ENCODE measurements at places on chromosomes 6 and 20.

DNA sequence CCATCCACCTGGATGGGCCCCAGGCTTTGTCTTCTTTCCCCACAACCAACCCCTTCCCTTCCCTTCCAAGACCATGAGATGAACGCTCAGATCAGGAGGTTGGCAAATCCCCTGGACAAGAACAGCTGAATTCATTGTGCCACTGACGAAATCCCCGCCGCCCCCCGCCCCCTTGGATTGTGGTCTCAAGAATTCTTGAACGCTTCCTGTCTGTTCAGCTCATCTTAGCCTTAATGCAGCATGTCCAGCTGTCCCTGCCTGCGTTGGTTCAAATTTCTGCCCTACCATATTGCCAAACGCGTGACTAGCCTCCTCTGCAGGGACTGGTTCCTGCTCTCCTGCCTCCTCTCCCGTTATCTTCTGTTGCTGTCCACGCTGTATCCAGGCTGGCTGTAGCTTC is 133.2 kb downstream of the CDH4 start:
- no peak for DNase-seq

DNA sequence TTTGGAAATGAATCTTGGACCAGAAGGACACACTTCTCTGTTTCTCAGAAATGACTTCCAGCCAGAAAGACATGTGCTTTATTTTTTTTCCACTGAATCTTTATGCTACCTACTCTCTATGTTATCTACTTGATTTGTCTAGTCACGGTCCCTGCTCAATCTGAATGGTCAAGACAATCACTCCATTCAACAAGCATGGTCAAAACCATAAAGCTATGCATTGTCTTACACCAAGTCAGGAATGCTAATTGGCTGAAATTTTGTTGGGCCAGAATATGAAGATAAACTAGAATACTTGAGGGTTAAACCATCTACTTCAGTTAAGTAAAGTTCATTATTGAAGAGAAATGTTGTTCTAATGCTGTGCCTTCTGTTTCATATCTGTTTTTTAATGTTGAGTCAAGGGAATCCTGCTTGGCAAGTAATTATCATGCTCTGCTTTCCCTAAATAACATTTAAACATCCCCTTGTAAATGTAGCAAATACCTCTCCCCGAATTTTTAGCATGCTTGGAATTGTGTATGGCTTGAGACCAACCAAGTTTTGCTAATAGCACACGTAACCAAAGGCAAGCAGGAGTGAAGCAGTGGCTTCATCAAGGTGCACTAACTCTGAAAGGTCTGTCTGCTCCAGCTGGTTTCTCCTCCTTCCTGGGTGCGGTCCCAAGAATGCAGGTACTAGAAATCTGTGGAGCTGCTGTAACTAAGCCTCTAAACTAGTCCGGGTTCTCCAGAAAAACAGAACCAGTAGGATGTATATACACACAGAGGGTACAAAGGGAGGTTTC is 190.3 kb upstream of the CDYL start:
- DNase-seq, result no peak

DNA sequence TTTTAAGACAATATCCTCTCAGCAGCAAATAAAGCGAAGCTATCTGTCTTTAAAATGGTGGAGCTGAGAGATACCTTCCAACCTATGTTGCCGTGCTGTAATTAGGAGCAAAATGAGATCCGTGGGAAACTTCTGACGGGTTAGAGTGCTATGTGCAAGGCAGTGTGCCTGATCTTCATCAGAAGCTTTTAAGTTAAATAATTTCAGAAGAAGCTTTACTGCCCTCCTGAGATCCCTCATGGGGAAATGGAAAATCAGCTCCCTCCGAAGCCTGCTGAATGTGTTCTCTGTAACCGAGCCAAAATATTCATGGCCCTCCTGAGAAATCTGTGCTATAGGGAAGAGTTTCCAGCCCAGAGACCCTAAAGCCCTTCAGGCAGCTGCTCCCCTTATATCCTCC is 43.7 kb upstream of the TBC1D7 start:
- no peak for DNase-seq

DNA sequence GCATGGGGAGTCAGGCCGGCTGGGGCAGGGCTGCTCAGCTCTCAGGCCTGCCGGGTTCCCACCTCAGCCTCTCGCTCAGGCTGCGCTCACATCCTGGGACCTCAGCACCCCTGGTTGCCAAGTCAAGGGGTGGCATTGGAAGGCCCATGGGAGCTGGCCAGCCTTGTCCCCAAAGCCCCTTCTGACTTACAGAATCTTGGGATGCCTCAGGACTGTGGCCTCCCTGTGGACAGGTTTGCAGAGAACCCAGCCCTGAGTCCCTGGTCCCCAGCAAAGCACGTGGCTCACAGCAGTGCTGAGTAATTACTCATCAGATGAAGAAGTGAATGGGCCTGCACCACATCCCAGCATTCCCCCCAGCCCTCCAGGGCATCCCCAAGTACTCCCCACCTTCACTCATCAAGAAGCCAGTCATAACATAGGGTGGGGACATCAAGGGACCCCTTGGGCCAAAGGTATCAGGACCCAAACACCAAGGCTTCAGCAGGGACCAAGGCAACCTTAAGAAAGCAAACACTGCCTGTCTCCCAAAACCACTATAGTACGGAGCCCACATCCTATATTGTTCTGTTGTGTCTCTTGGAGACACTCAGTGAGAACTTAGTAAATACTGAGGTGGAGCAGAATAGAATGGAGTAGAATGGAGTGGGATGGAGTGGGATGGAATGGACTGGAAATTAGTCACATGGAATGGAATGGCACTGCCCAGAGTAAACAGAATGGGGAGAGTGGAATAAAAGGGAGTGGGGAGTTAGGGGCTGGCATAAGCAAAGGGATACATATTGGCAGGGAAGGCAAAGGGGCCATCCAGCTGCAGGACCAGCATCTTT is 3.6 kb downstream of the PGC start:
- no peak for DNase-seq

- no peak for DNase-seq
Measured at GRCh38 chr6:112597176-112597575, 250.0 kb downstream of the RFPL4B start.

- no peak for DNase-seq
Measured at GRCh38 chr6:104995989-104996617, 39.2 kb downstream of the LIN28B start.

DNA sequence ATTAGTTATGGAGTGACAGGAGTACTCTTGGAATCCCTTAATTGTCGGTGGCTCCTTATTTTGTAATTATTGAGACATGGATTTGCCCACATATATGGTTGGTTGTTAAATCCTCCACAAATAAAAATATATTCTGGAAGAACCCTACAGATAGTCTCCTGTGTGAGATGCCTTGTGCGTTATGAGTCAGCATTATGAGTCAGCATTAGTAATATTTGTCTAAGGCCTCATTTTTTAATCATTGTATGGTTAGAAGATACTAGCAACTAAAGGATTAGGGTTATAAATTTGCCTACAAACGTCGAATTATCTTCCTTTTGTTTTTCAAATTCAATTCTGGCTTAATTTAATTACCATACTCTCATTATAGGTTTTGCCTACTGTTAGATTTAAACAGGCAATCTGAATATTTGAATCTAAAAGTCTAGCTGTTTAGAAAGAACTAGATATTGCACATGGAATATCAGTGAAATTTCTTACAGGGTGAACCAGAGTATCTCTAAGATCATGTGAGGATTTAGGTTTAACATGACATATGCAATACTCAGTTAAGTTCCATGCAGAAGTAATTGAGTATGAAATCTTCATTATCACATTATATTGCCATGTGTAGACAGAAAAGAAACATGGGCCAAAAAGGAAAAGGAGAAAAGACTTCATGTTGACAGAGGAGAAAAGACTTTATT is 5.9 kb downstream of the C6orf58 start:
- peak; percentile 20 for DNase-seq

DNA sequence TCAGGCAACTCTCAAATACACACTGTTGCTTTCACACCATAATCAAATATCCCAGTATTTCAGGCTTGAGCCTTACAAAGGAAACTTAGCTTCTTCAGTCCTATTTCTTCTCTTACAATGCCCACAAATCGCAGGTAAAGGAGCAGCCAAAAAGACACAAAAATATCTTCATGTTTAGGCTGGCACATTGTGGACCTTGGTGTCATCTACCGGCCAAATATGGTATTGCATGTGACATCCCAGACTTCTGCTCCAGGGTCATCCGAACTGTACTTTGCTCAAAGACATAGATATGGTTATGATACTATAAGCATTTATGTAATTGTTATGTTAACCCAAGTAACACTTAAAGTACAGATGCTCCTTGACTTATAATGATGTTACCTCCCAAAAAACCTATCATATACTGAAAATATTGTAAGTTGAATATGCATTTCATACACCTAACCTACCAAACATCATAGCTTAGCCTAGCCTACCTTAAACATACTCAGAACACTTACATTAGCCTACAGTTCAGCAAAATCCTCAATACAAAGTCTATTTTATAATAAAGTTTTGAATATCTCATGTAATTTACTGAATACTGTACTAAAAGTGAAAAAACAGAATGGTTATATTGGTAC is 4.6 kb downstream of the OR2H2 start:
- DNase-seq, result no peak

DNA sequence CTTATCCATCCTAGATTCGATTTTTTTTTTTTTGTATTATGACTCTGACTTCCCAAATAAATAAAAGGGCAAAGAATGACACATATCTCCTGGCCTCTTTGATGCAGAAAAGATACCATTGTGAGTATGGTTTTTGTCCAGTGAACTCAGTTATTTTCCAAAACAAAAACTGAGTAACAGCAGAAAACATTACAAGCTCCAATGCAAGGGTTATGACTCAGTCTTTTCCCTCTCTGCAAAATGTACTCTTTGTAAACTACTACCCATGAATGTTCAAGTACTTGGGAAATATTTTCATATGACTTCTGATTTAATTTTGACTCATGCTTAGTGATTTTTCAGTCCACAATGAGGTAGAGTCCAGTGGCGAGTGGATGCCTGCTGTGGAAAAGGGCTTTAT is 355.3 kb downstream of the RNF144B start:
- DNase-seq, result no peak

DNA sequence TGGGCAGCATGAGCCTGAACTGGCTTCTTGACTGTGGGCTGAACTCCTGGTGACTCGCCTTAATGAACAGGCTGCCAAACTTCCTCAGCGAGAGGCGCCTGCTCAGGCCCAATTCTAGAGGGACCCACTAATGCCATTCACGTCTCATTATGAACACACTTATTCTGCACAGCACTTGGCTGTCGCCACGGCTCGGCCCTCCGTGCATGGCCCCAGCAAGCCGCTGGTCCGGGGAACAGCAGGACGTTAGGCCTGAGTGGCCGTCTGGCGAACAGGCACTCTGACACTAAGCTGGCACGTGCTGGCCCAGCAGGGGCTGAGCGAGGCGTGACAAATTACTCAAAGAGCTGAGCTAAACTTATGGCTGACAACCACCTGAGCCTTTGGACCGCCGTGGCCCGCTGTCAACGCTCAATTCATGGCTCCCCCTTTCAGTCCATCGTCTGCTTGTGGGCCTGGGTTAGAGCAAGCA is 45.9 kb downstream of the INSM1 start:
- DNase-seq, result no peak

GRCh38 chr6:22240025-22240424 is 56.8 kb downstream of the PRL start:
- no peak for DNase-seq

DNA sequence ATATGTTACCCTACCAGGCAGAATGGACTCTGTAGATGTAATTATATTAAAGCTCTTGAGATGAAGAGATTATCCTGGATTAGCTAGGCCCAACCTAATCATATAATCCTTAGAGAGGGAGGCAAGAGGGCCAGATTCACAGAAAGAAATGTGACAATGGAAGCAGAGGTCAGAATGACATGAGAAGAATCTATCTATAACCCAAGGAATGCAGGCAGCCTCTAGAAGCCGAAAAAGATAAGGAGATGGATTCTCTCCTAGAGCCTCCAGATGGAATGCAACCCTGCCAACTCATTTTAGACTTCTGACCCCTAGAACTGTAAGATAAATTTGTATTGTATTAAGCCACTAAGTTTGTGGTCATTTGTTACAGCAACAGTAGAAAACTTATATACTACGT is 12.3 kb downstream of the PXT1 start:
- DNase-seq, result no peak

DNA sequence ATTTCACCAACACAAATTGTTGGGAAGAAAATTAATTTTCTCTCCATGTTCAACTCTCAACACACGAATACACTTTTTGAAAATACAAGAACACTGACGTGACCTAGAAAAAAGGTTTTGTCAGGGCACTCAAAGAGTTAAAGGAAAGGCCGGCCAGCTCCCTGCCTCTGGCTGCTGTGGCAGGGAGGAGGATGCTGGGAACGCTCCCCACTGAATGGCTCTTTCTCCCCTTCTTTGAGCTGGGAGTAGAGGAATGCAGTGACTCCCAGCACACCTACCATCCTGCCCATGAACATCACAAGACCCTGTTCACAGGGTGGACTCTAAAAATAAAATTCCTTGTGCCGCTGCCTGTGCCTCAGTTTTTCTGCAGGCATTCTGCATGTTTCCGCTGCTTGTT is 47.0 kb downstream of the MAP3K5 start:
- no peak for DNase-seq

- no peak for DNase-seq
Measured at GRCh38 chr6:73608761-73609160, 45.0 kb downstream of the SLC17A5 start.

- no peak for DNase-seq
Measured at GRCh38 chr20:24421071-24421470, 48.4 kb upstream of the SYNDIG1 start.

DNA sequence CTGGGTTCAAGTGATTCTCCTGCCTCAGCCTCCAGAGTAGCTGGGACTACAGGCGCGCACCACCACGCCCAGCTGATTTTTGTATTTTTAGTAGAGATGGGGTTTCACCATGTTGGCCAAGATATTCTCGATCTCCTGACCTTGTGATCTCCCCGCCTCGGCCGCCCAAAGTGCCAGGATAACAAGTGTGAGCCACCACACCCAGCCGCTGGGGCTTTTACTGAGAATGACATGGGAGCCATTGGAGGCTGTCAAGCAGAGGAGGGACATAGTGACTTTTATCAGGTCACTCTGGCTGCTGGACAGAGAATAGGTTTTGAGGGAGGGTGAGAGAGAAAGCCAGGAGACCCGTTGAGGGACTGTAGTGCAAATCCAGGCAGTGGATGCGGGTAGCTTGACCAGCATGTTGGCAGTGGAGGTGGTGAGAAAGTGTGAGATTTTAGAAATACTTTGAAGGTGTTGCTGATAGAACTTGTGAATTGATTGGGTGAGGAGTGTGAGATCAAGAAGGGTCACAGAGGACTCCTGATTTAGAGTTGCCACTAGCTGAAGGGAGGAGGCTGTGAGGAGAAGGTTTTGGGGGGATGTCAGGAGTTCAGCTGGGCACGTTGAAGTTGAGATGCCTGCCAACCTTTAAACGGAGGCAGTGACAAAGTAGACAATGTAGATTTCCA is 14.7 kb downstream of the ZNF341 start:
- DNase-seq, result no peak
